Activated effector memory CD4-positive, alpha-beta T cell treated with anti-CD3 and anti-CD28 coated beads, Interleukin-2, amount 50 U/mL, for 16 hours (primary cell): ENCODE measurements at places on chromosomes 2 and 18.

DNA sequence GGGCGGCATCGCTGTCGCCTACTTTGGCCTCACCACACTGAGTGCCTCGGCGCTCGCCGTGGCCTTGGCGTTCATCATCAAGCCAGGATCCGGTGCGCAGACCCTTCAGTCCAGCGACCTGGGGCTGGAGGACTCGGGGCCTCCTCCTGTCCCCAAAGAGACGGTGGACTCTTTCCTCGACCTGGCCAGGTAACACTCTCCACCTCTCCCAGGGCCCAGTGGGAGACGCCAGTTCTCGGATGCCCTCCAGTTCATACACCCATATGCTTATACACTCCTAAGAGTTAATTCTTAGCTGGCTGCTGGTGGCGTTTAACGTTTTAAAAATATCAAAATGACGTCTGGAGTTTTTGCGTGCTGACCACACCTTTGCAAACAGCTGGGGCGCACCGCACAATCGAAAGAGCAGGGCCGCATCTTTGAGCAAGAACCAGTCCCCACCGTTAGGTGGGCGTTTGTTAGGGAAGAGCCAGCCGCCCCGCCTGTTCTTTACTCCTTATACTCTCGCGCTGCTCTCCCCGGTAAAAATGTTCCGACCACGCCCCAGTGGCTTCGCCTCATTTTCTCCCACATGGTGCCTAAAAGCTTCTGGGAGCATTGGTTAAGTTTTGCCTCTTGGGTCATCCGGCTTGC is 899 bp downstream of the SLC1A4 start:
- DNase-seq = no peak

DNA sequence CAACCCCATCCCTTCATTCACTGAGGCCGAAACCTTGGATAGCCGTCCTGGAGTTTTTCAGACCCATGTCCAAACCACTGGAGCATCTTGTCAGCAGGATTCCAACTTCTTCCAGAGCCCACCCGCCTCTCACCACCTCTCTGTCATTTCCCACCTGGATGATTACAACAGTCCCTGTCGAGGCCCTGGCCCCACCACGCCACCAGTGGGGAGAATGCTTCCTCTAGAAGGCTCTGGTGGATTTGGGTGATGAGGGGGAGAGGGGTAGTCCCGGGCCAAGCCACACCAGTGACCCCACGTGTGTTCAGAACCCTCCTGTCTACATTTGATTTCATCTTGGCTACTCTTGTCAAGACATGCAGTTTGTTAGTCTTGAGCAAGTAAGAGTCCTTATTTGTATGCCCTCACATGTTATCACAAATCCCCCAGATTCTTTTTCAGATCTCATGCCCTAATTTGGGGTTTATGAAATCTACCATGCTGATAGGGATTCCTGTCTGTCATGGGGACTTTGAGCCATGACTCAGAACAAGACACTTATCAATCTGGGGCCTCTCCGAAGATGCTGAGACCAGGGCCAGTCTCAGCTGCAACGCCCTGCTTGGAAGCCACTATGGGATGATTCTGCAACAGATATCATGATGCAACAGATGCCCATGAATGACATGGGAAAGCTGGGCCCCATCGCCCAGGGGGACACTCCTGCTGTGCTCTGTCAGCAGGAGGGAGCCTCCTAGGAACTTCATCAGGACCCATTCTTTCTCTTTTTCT is 186.1 kb downstream of the ZFP36L2 start:
- no peak for DNase-seq

DNA sequence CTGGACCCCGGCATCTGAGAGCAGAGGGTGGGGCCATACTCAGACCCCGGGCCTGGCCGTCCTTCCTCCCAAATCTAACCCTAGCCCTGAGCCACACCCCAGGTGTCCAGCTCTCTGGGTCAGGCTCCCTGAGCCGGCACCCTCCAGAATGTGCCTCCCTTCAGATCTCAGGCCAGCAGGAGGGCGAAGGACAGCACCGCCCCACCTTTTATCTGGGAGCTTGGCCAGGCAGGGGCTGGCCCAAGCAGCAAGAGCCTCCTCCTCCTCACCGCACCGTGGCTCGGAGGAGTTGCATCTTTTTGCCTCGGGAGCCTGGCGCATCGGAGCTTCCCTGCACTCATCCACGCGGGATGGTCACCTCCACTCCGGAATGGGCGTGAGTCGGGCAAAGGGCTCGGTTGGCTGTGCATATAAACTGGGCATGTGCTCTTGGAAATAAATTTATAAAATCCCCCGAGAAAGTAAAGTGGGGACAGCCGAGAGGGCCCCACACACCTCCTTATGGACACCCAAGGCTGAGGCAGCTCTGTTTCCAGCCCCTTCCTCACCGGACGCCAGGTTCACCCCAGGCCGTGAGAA is 69.1 kb upstream of the CTDP1 start:
- DNase-seq = peak; percentile 47

DNA sequence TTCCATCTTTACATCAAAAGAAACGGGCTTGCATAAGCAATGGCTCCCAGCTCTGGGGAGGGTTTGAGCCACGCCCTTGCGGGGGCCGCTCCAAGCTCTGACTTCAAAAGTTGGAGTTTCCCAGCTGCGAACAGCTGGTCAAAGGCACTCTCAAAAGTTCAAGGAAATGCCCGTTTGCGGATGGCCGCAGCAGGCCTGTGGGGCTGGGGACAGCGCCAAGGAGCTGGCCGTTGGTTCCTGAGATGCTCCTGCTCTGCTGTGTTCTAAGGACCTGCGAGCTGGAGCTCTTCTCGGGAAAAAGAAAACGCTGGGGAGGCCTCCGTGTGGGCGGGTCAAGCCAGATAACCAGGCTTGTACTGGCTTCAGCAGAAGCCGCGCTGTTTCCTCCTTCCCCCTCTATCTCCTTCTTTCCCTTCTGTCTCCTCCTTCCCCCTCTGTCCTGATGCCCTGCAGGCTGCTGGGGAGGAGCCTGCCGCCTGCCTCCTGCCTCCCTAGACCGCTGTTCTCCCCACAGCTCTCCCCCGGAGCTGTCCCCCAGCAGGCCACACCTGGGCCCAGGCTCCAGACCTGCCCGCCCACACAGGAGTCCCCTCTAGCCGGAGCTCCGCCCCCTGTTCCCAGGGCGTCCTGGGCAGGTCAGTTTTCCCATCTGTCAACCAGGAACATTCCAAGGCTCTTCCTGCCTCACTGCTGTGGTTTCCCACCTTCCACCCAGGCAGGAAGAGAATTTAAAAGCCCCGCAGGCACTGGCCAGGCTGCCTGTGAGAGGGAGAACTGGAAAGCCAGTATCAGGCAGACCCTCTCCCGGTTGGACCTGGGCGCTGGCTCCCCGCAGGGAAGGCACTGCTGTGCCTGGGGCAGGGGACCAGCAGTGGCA is 14.1 kb downstream of the KLF11 start:
- DNase-seq = no peak
